ENCODE measurements at places on chromosomes 3 and 15.

GRCh38 chr3:128549283-128550112 lies 56.5 kb upstream of the GATA2 start:
- peak; percentile 46 for DNase-seq

DNA sequence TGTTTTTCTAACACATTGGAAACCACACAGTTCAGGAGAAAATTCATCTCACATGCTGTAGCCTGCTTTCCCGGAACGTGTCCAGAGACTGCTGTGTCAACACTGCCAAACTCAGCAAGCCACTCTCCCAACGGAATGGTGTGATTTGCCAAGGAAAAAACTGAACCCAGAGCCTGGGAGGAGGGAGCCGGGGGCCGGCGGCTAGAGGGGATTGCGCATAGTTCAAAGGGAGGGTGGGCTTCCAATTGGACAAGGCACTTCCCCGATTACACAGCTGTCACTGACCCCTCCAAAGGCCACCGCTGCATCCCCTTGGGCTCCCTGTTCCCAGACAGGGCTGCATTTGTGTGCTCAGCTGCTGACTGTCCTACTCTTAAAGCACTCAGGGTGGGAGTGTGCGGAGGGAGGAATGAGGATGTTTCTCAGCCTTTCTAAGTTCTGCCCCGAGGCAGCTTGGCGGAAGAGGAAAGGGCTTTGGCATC lies 256.2 kb downstream of the ZNF621 start:
- no peak for DNase-seq

DNA sequence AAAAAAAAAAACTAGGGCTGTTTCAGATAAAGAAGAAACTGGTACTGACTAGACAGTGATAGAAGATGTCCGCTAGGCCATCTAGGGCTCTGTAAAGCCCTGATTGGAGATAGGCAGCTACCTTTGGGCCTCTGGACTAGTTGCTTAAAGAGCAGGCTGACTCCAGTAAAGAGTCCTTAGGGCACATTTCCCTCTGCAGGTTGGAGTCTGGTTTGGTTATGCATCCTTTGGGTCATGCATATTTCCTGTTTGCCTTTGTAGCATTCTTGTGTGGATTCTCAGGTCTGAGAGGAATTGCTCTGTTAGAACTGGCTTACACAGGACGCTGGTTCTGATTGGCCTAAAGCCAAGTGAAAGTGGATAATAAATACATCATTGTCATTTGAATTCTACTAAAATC lies 165.5 kb upstream of the LRRN1 start:
- no peak for DNase-seq

GRCh38 chr15:88631464-88632028 lies 7.3 kb upstream of the ISG20 start:
- DNase-seq = no peak

DNA sequence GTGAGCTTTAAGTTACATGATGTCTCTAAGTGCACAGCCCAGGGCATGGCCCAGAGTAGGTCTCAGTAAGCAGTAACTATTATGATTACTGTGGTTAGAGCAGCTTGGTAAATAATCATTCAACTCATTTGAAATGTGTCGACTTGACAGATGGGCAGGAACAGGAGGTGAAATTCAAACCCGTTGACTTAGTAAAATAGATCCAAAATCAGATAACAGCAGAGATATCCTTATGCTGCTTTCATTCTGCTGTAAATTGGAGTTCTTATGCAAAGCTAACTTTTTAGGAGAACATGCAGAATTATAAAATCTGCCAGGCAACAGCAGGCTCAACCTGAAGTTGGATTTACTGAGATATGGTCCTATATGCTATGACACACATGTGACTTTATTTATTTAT lies 118.7 kb upstream of the KLHL25 start:
- no peak for DNase-seq

DNA sequence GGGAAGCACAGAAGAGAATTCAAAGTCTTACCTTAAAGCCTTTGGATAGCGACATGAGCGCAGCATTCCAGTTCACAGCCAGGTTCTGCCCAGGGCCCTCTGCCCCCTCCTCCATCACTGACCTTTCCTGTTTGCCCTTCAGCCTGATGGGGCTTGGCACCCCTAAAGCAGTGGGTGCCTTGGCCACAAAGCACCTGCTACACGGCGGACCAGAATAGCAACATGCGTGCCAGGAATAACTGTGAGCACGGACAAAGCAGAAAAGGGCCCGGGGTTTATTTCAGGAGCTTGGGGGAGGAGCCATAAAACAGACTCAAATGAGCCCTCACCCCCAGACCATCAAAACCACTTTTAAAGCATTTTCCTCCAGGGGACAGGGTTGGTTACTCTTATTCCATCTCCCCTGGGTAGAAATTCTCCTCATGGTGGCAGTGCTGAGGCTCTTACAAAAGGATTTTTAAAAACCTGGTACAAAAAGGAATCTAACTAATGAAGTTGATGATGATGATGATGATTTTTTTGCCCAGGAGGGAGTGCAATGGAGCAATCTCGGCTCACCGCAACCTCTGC lies 135.4 kb downstream of the KLF13 start:
- no peak for DNase-seq

GRCh38 chr3:13565581-13566452 lies 16.9 kb downstream of the FBLN2 start:
- DNase-seq = no peak

- DNase-seq = no peak
Observed at GRCh38 chr15:42348083-42348482, 11.2 kb upstream of the CAPN3 start.

DNA sequence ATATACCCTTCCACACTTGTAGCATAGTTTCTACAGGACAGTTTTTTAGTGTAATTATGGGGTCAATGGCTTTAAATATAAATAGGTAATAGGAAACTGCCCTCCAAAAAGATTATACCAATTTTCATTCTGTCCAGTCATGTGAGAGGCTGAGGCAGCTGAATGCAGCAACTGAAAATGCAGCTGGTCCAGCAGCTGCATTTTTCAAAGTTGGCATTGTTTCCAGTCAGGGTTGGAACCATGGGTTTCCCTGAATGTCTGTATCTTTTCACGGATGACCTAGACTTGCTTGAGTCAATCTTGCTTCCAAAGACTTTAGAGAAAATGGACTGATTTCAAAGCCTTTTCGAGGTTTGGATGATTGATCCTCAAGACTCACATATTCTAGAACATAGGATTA lies 9.9 kb upstream of the KNL1 start:
- DNase-seq = no peak

- DNase-seq = no peak
Observed at GRCh38 chr3:14988988-14989394, 41.6 kb downstream of the NR2C2 start.

- no peak for DNase-seq
Observed at GRCh38 chr3:119759962-119760361, 21.9 kb upstream of the NR1I2 start.

DNA sequence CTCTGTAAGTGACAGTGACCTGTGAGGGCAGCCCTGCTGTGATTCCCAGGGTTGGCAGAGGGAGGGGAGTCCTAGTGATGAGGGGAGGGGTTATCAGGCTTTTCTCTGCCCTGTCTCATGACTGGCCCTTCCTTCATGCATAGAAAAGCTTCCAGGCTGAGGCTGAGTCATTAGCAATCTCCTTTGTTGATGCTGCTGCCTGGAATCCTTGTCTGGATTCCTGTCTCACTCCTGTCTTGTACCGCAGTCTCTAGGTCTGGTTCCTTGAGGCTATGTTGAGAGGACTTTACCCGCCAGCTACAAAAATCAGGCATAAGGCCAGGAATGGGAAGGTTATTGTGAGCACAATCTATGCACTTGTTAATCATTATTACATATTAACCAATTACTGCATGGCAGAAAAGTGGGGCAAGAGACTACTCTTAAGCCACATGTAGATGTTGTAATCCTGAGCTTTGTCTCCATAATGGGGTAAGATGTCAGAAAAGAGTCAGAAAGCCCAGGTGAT lies 7.2 kb downstream of the KLHL6 start:
- DNase-seq = no peak

- DNase-seq = no peak
Observed at GRCh38 chr3:112539825-112540650, 21.7 kb downstream of the ATG3 start.

DNA sequence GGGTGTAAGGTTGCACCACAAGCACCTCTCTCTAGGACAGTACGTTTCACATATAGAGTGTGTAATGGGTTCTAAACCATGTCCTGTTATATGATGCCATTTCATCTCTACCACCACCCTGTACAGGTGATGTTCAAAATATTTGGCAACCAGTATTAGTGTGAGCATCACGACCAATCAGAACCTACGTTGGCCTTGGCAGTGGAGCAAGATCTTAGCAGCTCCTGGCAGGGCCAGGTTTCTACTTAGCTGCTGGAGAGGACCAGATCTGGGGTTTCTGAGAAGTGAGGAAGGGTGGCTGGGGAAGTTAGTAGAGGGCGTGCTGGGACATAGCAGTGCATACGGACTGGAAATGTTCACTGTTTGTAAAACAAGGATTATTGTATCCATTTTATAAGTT lies 23.1 kb upstream of the MITF start:
- no peak for DNase-seq

DNA sequence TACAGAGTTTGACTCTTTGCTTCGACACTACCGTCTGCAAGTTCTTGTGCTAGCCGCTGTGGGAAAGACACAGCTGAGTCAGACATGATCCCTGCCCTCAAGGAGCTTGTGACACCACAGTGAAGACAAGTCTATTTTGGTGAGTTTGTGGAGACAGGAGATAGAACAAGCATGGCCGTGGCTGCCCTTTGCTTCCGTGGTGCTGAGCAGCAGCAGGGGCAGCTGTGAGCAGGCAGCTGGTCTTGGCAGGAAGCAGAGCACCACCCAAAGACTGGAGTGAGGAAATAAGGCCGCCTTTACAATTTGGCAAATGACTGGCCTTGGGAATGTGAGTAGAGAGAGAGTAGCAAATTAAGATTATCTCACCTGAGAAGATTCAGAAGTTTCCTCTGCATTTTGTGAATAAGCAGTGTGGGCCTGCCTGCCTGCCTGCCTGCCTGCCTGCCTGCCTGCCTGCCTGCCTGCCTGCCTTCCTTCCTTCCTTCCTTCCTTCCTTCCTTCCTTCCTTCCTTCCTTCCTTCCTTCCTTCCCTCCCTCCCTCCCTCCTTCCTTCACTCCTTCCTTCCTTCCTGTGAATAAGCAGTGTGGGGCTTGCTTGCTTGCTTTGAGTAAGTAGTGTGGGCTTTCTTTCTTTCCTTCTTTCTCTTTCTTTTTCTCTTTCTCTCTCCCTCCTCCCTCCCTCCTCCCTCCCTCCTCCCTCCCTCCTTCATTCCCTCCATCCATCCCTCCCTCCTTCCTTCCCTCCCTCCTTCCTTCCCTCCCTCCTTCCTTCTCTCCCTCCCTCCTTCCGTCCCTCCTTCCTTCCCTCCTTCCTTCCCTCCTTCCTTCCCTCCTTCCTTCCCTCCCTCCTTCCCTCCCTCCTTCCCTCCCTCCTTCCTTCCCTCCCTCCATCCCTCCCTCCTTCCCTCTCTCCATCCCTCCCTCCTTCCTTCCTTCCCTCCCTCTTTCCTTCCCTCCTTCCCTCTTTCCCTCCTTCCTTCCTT lies 1.6 kb upstream of the GCNT3 start:
- no peak for DNase-seq

DNA sequence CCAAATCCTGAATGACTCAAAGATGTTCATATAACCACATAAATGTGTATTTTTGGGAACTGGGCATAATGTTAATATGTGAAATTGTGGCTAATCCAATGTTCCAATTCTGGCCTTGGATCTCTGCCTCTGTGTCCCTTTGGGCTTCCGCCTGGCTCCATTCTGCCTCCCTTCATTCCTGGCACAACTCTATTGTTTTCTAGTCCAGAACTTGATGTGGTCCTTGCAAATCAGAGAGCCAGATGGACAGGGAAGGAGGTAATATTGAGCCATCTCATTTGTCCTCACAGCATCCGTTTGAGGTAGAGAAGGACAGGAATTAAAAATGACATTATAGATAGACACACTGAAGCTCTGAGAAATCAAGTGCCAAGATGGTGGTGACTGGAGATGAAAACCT lies 355.7 kb upstream of the TBL1XR1 start:
- no peak for DNase-seq
